ENCODE measurements at places on chromosomes 3 and 15. TPM values are rescaled to one million over a fixed set of nuclear protein-coding genes. Genes with fewer than 3 reads are reported as not detected.

The SRGAP3 gene
- 0.64 TPM for total RNA-seq

The GPR160 gene
- total RNA-seq = 0.23 TPM

The DPPA4 gene
- not detected for total RNA-seq

The SPTBN5 gene
- total RNA-seq = 0.32 TPM

The SMCO1 gene
- total RNA-seq = not detected

Measured in HFFc6 (cell line).